Stimulated activated CD8-positive, alpha-beta memory T cell treated with anti-CD3 and anti-CD28 coated beads, Interleukin-4, amount 100 ng/mL, for 1 hour (primary cell): ENCODE measurements at places on chromosomes 4 and X.

DNA sequence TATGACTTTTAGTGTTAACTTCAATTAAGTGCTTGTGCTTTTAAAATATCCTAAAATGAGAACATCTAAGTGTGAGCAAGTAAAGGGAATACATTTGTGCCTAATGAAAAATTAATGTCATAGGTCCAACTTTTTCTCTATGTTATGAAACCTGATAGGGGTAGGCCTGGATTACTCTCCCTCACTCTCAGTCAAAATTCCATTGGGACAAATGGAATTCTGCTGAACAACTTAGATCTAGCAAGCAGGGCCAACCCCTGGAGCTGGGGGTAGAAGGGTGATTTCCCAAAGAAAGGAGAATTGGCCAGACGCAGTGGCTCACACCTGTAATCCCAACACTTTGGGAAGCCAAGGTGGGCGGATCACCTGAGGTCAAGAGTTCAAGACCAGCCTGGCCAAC is 67.4 kb downstream of the EDNRA start:
- no peak for DNase-seq

- peak; percentile 86 for DNase-seq
These were observed 344.3 kb upstream of the KLF3 start for GRCh38 chr4:38319456-38320342.

GRCh38 chr4:150366487-150366999 is 215.4 kb upstream of the MAB21L2 start:
- no peak for DNase-seq

DNA sequence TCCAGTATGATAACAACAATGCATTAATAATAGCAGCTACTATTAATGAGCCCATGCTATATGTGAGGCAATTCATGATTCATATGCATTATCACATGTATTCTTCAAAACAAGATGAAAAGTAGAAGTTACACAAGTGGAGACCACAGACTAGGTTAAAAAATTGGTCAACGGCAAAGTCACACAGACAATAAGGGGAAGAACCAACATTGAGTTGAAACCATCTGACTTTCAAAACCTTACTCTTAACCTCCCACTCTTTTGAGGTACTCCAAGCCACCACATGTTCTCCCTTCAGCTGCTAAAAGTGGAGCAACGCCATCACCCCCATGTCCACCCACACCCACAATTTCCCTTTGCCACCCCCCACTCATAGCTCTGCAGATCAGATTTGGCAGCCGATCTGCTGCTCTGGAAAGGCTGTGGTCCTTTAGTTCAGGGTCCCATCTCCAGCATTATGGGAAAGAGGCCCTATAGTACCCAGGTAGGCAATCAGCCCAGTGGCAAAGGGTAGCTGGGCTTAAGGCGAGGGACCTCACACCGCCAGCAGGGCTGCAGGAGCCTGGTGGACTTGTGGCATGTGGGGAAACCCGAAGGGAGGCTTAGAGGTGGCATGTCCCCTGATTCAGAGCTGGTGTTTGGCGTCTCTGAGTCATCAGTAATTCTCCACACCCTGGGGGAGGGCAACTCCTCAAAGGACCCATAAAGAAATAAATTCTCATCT is 33.5 kb upstream of the CYBB start:
- DNase-seq, result no peak

DNA sequence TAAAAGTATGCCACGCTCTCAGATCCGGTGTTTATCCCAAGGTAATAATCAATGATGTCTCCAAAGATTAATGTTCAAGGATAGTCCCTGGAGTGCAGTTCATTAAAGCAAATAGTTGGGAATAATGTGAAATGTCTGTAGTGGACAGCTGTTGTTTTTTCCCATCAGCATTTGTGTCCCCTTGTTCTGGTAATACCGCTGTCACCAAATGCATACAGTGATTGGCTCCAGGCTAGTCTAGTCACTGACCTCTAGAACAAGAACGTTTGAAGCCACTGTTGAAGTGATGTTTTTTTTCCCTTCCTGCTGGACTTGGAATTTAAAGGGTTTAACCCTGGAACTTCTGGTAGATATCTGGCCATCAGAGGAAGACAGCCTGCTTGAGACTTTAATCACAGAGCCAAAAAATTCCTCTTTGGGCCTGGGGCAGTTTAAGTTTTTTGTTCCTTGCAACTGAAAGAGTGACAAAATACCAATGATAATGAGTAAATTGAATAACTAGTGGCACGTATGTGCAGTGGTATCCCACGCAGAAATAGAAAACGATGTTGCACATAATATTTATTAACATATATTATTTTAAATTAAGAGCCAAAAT is 30.6 kb downstream of the HSD17B11 start:
- DNase-seq, result no peak

- no peak for DNase-seq
These were observed 79.6 kb upstream of the NPNT start for GRCh38 chr4:105815701-105816100.
